ENCODE measurements at places on chromosomes 4 and X. TPM values are rescaled to one million over a fixed set of nuclear protein-coding genes. Genes with fewer than 3 reads are reported as not detected.

DNA sequence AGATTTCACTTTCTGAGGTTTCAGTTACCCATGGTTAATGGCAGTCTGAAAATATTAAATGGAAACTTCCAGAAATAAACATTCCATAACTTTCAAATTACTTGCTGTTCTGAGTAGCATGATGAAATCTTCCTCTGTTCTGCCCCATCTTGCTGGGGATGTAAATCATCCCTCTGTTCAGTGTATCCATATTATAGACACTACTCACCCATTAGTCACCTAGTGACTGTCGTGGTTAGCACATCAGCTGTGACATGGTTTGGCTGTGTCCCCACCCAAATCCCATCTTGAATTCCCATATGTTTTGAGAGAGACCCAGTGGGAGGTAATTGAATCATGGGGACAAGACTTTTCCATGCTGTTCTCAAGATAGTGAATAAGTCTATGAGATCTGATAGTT, 125.5 kb upstream of the GIMD1 start:
- peak; percentile 18 for DNase-seq

DNA sequence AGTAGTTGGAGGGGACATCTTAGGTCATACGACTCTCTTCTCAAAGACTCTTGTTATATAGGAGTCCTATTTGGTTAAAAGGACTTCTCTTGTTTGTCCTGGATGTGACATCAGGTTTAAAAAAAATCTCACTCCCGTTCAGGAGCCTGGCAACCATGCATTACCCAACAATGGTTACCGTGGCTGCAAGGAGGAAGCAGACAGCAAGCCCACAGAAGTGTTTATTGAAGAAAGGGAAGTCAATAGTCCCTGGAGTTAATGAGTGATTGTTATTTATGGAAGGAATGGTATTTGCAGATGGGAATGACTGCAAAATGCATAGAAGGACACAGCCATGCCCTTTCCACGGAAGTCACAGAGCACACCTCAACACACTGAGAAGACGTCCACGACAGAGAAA, 75.9 kb upstream of the ENPP6 start:
- DNase-seq, result no peak

DNA sequence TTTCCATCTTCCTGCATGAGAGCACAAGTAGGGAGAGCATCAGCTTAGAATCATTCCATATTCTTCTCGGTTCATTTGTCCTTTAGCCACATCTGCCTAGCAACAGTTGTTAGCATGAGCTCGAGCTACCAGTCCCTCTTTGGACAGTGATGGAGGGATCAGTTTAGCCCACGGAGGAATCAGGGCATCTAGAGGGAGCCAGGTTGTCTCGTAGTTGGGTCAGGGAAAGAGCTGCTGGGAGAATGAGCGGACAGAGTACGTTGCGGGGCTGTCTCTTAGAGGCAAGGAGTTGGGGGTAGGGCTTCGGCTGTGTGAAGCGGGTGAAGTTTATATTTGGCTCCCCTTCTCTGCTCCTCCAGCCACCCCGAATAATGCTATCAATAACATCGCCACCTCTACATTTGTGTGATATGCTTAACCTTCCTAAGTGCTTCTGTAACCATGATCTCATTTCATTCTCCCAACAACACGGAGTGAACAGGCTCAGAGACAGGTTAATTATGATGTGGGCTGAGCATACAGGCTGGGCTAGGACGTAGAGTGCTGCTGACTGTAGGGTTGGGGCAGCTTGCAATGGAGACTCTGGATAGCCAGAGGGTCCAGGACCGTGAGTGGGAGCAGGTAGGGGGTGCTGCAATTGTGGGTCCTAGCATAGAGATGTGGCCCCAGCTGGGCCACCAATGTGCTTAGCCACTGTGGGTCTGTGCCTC, 72.6 kb downstream of the FRMPD3 start:
- no peak for DNase-seq

DNA sequence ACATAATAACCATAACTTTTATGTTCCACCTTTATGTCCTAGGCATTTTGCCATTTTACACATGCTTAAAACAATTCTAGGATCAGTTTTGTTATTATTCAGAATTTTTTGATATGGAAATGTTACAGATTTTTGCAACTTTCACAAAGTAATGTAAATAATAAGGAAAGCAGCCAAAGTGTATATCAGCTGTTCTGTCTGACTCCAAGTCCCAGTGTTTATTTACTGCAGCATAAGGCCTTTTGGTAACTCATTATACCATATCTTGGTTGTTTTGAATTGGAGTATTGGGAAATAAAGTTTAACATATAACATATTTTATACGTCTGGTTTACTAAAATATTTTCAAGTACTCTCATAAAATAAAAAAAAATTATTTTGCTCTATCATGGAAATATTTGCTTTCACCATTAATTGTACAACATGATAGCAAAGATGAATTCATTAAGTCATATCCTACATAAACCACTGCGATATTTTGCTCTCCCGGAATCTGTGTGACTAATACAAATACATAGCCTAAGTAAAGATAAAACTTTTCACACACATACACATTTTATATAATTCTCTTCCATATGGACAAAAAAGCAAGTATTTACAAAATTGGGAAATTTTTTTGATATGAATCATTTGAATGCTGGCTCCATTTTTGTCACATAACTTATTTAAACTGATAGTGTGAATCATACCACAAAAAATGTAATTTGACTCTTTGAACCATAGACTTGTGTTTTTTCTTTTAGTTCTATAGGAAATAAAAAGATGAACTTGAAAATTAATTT, 399.0 kb downstream of the PABPC4L start:
- no peak for DNase-seq

GRCh38 chr4:159429693-159430035, 326.8 kb downstream of the RAPGEF2 start:
- DNase-seq, result no peak

- no peak for DNase-seq
These were observed 1108.1 kb downstream of the PCDH19 start for GRCh38 chrX:99301990-99302389.

DNA sequence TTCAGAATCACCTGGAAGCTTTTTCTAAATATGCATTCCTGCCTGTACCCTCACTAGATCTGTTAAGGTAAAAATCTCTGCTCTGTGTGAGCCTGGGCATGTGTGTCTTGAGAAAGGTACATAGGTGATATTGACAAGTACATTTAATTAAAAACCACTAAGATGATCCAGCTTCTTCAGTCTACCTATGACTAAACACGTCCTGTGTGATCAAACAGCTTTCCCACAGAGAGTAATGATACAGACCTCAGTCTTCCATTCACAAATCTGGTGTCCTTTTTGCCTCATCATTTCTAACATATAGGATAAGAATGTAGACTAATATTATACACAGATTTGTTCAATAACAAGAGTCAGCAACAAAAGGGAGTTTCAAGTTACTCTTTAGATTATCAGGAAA, 42.6 kb downstream of the GALNT7 start:
- no peak for DNase-seq

DNA sequence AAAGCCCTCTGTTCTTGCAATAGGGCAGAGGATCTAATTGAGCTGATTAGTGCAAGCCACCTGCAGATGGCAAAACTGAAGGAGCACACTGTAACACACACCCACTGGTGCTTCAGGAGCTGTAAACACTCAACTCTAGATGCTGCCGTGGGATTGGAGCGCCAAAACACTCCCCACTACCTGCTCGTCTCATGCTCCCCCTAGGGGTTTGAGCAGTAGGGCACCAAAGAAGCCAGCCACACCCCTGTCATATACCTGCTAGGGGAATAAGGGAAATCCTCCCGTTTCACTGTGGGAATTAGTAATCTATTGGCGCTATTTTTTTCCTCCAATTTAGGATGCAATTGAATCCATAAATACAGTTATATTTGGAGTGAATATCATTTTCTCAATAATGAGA, 360.2 kb downstream of the GLUD2 start:
- no peak for DNase-seq

DNA sequence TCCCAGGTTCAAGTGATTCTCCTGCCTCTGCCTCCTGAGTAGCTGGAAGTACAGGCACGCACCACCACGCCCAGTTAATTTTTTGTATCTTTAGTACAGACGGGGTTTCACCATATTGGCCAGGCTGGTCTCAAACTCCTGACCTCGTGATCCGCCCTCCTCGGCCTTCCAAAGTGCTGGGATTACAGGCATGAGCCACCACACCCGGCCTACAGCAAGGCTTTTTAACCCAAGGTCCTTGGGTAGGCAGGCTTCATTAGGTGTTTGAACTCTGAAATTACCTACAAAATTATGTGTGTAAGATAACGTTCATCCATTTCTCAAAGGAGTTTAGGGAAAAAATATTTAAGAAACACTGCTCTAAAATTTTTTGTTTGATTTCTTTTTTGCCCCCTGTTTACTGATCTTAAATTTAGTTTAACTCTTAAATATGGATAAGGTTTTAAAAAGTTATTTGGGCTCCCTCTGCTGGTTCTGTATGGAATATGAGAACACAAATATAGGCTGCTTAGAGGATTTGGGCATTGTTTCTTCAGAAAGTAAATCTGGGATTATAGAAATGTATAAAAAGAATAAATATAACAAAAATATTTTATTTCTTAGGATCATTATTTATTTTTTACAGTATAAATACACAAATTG, 92.8 kb downstream of the CBR4 start:
- DNase-seq, result peak; percentile 51

DNA sequence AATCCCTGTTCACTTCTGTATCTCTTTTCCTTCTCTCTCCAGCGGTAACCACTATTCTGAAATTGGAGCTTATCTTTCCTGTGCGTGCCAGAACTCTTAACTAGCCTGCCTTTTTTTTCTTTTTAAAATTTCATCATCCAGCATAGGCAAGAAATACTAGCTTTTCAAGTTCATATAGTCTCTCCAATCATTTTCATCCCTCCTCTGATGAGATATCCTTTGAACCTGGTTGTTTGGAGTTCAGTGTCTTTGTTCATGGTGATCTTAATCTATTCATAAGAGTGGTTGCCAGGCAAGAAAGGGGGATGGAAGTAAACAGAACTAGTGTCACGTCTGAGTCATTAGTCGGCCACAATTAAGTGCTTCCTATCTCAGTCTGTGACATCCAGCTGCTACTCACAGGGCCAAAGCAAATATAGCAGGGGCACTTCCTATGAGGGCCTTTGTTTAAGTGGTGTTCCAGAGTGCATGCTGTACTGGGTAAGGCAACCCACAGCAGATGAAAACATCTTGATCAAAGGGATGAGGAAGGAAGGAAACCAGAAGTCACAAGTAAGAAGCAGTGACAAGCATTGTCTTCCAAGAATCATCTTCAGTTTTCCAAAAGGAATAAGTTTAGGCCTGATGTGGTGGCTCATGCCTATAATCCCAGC, 56.4 kb upstream of the XIAP start:
- peak; percentile 89 for DNase-seq

- DNase-seq, result peak; percentile 11
These were observed 50.3 kb downstream of the STPG2 start for GRCh38 chr4:98092833-98093439.

DNA sequence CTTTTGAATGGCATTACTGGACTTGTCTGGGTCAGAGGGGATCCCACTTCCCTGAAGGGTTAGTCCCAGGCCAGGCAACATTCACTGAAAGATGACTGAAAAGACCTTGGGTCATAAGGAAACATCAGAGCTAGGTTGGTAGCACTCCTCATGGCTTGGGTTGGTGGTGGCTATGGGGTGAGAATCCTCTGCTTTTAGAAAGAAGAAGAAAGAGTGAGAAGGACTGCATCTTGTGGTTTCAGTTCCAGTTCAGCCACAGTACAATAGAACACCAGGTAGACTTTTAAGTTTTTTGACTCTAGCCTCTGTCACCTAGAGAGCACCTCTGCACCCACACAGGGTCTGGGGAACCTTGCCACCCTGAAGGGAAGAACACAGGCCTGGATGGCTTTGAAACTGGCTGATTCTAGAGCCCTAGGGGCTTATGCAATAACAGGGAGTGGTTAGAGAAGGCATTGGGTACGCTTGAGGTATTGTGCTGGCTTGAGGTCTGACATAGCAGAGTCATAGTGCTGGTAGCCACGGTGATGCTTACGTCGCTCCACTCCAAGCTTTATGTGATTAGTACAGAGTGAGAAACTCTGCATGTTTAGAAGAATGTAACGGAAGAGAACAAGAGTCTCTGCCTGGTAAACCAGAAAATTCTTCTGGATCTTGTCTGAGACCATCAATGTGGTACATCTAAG, 36.5 kb downstream of the PRR32 start:
- no peak for DNase-seq

- DNase-seq, result peak; percentile 46
These were observed 39.3 kb downstream of the RTL3 start for GRCh38 chrX:78619834-78620233.

GRCh38 chrX:12434493-12434892, 296.2 kb downstream of the FRMPD4 start:
- no peak for DNase-seq

GRCh38 chr4:35697210-35697736, 547.0 kb downstream of the ARAP2 start:
- no peak for DNase-seq

DNA sequence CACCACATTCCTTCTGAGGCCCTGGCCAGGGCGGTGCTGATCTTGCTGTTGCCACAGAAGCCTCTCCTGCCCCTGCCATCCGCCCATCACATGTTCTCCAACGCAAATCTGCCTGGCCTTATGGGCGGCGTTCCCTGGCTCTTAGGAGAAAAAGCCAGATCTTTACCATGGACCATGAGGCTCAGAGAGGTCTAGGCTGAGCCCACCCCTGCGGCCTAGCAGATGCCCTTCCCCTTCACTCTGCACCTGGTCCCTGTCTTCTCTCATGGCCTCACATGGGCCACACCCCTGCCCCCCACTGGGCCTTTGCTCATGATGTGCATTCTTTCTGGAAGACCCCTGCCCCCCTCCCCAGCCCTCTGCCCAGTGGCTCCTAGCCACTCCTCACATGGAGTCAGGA, 78.5 kb downstream of the CRMP1 start:
- DNase-seq, result no peak

- DNase-seq, result no peak
These were observed 17.3 kb upstream of the CT83 start for GRCh38 chrX:116480059-116480458.

Gene NUDT11
- total RNA-seq, result 10.0 TPM

Gene UBL4A
- 46.0 TPM for total RNA-seq

Gene TMEM35A
- total RNA-seq, result not detected

Gene CT47B1
- not detected for total RNA-seq

Gene AFP
- total RNA-seq, result 1.1 TPM
